ENCODE measurements at places on chromosomes 1 and 21.

DNA sequence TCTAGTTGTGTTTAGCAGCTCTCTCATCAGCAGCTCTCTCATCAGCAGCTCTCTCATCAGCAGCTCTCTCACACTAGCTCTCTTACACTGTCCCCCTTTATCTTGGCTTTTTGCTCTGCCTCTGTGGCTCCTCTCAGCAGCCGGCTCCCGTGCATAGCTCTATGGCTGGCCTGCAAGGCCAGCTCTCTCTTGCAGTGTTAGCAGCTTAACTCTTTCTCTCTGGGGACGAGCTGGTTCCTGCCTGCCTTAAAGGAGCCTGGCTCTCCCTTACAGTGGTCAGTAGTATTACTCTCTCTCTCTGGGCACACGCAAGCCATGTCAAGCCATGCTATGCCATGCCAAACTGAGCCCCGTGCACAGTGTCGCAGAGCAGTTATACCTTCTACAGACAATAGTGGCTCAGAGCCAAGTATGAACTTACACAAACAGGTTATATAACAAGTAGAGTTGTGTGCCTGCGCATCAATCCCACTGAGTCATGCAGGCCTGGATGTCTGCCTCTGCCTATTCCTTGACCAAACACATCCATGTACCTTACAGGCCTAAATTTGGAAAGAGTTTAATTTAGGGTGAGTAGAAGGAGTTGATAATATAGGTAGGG, 295.9 kb downstream of the TPR start:
- DNase-seq = no peak

GRCh38 chr1:99577313-99577712, 68.6 kb upstream of the PALMD start:
- DNase-seq = no peak

- DNase-seq = no peak
These were observed 6.0 kb downstream of the DENND1B start for GRCh38 chr1:197769287-197769686.

GRCh38 chr1:42002220-42002619, 83.5 kb upstream of the HIVEP3 start:
- no peak for DNase-seq

DNA sequence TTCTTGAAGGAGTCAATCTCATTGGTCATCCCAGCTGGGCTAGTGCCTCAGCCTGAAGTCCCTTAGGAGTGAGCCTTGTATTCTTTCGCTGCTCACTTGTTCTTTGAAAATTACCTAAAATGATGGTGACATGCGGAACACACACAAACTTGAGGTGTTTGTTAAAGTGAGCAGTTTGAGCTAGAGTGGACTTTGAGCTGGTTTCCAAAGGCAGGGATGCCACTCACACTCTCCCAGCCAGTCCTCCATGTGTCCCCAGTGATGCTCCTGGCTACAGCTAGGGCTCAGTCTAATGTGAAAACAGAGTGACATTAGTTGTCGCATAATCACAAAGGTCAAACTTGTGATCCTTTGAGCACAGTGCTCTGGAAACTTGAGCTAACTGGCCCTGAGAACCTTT, 84.3 kb downstream of the DTL start:
- no peak for DNase-seq

Measured in small intestine (tissue), 16 donors.